ENCODE measurements at places on chromosomes 13 and 19.

DNA sequence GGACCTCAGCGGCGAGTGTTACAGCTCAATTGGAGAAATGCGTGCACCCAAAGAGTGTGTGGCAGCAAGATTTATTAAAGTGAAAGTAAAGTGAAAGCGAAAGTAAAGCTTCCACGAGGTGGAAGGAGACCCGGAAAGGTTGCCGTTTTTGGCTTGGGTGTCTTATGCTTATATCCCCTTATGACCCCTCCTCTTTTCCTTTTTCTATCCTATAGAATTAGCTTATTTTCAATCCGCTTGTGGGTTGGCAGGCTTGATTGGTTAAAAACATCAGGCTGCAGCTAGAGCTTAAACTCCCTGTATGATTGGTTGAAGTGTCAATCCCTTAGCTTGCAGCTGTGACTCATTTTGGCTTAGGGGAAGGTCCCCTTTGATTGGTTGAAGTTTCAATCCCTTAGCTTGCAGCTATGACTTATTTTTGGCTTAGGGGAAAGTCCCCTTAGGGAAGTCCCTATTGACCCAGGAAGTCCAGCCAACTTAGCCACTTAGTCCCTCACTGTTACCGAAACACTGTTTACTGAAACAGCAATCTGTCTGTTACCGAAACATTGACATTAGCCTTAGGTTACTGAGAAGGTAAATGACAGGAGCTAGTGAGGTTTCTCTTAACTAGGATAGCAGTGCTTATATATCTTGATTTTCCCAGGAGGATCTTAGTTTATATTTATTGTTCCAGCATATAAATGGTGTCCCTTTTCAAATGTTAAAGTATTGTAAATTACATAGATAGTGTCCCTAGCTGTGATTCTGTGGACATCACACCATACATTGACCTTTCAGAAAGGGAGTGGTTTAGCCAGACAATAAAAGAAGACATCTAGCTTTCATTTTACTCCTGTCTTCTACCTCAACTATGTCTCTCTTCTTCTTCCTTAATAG is 575.8 kb downstream of the DACH1 start:
- DNase-seq = peak; percentile 2

- DNase-seq = no peak
Observed at GRCh38 chr13:33326246-33326645, 40.7 kb upstream of the STARD13 start.

GRCh38 chr13:28464861-28465460 is 30.0 kb downstream of the FLT1 start:
- DNase-seq = no peak

DNA sequence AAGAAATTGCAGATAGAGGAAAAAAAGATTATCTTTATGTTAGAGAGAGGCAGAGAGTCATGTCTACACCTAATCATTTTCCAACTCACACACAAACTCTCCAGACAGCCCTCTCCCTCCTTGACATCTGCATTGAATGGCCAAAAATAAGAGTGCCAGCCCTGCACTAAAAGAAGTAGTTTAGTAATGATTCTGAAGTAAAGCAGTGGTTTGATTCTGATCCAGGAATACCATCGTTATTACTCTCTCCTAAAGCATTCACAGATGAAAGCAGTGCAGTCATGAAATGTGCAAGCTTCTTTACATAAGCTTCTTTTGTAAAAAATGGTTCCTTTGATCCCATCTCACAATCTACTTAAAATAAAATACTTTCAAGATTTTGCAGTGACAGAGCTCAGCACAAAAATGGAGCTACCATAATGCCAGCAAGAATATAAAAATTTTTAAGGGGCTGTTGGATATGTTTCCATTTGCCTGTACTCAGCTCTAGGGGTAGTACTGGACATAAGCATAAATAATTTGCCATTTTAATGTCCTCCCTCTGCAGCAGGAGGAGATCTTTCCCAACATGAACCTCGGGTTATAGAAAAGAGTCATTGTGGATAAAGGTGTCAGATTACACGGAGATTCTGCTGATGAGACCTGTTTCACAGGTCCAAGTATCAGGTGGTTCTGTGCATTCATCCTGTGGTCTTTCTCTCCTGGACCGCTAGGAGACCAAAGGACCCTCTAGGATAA is 406.3 kb downstream of the DCT start:
- DNase-seq = peak; percentile 93

DNA sequence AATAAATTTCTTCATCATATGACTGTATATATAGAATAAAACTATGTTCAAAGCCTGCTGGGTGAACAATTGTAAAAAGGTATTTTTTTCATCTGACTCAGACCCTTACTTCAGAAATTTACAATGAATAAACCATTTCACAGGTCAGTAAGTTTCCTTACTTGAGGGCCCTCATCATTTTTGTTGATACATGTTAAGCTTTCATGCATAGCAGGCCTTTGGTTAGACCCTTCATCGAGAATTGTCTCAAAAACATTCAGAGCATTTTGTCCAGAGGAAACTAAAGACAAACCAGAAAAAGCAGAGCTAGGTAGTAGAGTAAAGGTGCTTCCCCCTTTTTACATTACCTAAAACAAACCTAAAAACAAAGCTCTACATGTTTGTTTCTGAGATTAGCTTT is 46.2 kb downstream of the FNDC3A start:
- DNase-seq = no peak

GRCh38 chr13:96819375-96819774 is 174.9 kb downstream of the OXGR1 start:
- DNase-seq = no peak

DNA sequence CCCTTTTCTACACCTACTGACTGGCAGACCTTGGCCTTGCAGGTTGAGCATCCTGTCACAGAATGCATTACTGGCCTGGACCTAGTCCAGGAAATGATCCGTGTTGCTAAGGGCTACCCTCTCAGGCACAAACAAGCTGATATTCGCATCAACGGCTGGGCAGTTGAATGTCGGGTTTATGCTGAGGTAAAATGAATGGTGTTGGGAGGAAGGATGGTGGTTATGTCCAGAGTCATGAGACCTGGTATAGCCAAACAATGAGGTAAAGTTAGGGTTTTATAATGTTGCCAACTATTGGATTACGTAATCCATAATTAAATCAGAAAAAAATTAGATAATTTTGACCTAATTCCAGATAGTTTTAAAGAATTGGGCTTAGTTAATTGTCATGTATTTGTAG is 212.5 kb downstream of the PCCA start:
- peak; percentile 7 for DNase-seq

DNA sequence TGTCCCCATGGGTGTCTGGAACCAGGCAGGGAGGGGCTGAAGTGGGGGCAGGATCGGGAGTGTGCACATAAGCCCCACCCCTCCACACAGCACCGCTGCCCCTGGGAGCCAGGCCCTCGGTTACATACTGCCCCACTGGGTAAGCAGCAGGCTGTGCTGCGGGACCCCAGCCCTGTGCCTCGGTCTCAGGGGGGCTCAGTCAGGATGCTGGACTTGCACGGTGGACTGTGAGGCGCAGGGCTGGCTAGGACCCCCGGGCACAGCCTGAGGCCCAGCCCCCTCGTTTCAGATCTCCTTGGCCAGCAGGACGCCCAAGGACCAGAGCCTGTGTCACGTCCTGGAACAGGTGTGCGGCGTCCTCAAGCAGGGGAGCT is 16.3 kb downstream of the MPND start:
- no peak for DNase-seq

All from fibroblast of skin of right biceps (primary cell).